ENCODE measurements at places on chromosomes 7 and 10.

DNA sequence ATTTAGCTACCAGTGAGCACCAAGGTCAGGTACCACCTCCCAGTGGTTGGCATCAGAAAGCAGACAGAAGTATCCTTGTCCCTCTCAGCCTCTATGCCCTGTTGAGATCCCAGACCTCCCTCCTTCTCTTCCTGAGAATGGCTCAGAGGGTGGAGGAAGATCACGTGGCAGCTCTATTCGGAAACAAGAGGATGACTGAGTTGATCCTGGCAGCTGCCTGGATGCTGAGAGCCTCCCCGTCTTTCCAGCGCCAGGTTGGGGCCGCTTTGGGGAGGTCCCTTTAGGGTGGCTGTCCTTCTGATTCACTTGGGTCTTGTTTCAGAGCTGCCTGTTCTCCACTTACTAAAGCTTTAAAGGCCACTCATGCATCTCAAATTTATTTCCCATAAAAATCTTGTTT lies 36.9 kb upstream of the NPFFR1 start:
- DNase-seq = no peak

DNA sequence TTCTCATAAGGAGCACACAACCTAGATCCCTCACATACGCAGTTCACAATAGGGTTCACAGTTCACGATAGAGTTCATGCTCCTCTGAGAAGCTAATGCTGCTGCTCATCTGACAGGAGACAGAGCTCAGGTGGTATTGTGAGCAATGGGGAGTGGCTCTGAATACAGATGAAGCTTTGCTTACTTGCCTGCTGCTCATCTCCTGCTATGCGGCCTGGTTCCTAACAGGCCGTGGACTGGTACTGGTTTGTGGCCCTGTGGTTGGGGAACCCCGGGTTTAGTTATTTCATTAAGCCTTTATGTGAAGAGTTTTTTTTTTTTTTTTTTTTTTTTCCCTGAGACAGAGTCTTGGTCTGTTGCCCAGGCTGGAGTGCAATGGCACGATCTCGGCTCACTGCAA lies 19.4 kb downstream of the SLK start:
- no peak for DNase-seq

- DNase-seq = no peak
Observed at GRCh38 chr10:73591935-73592699, 975 bp upstream of the USP54 start.

GRCh38 chr10:88256013-88256680 lies 327.0 kb downstream of the RNLS start:
- DNase-seq = no peak

GRCh38 chr10:87545783-87546182 lies 41.1 kb downstream of the MINPP1 start:
- DNase-seq = no peak

DNA sequence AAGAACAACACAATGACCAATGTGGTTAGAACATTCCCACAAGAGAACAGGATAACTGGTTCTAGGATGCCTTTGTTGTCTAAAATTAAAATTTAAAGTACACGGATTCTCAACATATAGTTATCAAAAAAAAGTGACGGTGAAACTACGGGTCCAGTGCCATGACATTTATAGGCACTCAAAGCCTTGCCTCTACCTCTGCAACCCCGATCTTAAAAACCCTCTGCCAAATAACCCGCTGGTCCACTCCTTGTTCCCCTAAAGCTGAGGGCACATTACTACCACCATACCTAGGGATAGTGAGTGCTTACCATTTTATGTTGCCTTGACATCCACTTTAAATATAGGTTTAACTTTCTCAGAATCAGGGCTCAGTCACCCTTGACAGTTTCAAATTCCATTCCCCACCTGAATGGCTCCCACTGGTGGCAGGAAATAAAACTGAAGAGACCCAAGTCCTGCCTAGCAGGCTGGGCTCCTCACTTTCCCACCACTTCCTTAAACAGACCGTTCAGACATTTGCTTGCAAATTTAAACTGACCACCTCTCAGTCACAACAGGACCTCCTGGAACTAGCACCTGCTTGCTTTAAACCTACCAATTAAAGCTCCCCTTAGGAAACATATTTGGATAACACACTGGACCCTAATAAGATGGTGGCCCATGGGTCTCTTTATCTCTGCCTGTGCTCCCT lies 169.9 kb upstream of the ASAH2 start:
- DNase-seq = no peak

GRCh38 chr10:112395809-112396530 lies 22.1 kb downstream of the ACSL5 start:
- DNase-seq = no peak

GRCh38 chr7:26709210-26709990 lies 155.0 kb downstream of the SKAP2 start:
- DNase-seq = no peak

DNA sequence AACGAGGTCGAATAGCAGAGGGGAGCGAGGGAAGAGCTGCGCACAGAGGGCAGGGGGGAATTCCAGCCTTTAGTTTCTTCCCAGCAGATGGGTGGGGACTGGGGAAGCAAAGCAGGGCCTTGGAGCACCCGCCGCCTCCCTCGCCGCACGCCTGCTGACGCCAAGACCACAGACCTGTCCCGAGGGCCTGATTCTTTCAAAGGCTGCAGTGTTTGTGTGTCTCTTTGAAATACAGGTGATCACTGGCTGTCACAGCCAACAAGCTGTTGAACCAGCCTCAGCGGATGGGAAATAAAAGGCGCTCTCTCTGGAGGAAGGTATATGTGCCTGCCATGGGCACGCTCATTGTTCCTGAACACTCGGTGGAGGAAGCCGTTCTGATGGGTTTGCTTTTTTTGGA lies 119.3 kb downstream of the FAM53B start:
- no peak for DNase-seq

DNA sequence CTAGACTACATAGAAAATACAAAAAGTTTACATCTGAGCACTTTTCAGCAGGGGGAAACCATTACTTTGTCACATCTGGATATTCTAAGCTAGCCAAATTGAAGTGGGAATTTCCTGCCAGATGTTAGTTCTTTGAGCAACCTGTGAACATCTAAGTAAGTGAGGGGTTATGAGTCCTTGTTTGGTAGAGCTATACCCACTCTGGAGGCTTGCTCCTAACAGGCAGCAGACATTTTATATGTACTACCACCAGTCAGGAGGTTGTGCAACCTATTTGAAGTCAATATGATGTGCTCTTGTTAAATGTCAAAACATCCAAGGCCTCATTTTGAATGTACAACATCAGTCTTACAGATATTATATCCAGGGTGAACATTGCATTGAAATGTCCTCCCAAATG lies 143.3 kb upstream of the KAT6B start:
- DNase-seq = no peak

DNA sequence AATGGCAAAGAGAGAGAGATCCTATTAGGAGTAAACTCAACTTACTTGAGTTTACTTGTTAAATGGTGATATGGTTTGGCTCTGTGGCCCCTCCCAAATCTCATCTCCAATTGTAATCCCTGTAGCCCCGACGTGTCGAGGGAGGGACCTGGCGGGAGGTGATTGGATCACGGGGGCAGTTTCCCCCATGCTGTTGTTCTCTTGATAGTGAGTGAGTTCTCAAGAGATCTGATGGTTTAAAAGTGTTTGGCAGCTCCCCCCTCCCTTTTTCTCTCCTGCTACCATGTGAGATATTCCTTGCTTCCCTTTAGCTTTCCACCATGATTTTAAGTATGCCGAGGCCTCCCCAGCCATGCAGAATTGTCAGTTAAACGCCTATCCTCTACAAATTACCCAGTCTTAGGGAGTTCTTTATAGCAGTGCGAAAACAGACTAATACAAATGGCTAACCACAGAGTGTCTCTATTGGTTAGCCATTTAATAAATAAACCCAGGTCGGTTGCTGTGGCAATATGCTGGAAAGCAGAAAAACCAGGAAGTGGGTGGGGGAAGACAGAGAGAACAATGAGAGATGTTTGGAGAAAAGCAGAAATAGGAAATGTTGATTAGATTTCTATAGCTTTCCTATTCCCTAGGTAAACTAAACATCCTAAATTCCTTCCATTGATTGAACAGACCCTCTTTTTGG lies 3.0 kb upstream of the STMP1 start:
- no peak for DNase-seq

- no peak for DNase-seq
Observed at GRCh38 chr10:7107285-7107684, 303.5 kb downstream of the SFMBT2 start.
